ENCODE measurements at places on chromosomes 7 and 10.

- peak; percentile 72 for DNase-seq
Observed at GRCh38 chr7:29953726-29954347, 35.8 kb downstream of the SCRN1 start.

- no peak for DNase-seq
Observed at GRCh38 chr10:51604579-51604978, 94.8 kb downstream of the CSTF2T start.

DNA sequence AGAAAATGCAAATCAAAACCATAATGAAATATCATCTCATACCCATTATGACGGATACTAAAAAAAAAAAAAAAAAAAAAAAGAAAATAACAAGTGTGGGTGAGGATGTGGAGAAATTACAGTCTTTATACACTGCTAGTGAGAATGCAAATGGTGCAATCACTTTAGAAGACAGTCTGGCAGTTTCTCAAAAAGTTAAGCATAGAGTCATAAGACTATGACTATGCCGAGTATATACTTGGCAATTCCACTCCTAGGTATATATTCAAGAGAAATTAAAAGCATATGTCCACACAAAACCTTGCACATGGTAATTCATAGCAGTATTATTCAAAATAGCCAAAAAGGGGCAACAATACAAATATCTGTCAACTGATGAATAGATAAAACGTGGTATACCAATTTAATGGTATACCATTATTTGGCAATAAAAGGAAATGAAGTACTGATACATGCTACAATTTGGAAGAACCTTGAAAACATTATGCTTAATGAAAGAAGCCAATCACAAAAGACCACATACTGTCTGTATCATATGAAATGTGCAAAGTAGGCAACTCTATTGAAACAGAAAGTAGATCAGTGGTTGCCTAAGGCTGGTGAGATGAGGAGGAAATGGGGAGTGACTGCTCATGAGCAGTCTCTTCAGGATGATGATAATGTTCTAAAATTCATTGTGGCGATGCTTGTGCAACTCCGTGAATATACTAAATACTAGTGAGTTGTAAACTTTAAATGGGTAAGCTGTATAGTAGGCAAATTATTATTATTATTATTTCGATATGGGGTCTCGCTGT lies 90.1 kb upstream of the NANOS1 start:
- DNase-seq = peak; percentile 65

DNA sequence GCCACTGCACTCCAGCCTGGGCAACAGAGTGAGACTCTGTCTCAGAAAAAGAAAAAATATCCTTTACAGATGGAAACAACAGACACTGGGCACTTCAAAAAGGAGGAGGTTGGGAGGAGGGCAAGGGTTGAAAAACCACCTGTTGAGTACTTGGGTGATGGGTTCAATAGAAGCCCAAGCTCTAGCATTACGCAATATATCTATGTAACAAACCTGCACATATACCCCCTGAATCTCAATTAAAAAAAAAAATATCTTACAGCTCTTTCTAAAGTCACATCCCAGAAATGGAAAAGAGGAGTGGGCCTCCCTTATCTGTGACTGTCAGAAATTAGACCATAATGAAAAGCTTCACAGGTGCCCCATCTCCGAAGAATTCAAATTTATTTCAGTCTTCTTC lies 12.1 kb downstream of the VIM start:
- DNase-seq = peak; percentile 27

DNA sequence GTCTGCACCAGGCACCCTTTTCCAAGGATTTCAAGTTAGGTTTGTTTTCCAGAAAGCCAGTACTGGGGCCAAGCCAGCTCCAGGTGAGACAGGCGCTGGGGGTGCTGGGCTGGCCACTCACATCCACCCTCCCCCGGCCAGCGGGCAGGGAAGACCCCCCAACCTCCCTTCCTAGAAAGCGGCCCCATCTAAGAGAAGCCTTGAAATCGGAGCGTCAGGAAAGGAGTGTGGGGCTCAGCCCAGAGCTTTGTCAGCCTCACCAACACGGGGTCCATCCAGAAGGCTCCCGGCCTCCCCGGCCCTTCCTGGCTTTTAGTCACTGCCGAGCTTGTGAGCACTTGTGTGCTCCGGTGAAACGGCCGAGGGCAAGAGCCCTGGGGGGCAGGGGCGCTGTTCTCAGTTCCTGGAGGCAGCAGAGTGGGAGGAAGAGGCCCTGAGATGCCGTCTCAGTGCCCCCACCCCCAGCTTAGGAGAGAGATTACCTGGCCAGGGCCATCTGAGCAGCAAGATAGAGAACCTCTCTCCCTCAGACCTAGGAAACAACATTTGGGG lies 39.6 kb downstream of the PDGFA start:
- DNase-seq = no peak

DNA sequence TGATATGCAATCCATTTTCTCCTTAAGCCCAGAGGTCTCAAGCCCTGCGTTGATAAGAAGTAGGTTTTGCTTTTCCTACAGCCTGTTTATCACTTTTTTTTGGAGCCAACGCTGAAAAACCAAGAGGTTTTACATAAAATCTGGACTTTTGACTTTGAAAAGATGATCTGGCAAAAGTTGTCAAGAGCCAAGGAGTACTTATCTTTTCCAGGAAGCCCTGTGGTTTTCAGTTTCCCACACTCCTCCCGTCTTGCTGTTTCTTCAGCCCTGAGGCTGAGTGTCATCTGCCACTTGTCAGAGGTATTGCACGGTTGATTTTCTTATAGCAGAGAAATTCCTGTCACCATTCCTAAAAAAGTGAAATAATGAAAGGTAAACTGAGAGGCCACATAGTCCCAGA lies 108.7 kb downstream of the TYW1 start:
- DNase-seq = peak; percentile 1

- DNase-seq = no peak
Observed at GRCh38 chr7:156496865-156497264, 143.7 kb upstream of the RNF32 start.

- no peak for DNase-seq
Observed at GRCh38 chr10:4219901-4220300, 434.9 kb upstream of the KLF6 start.

GRCh38 chr10:63206576-63206975 lies 73.4 kb downstream of the NRBF2 start:
- DNase-seq = no peak

- no peak for DNase-seq
Observed at GRCh38 chr7:100152404-100152803, 3.7 kb downstream of the LAMTOR4 start.

DNA sequence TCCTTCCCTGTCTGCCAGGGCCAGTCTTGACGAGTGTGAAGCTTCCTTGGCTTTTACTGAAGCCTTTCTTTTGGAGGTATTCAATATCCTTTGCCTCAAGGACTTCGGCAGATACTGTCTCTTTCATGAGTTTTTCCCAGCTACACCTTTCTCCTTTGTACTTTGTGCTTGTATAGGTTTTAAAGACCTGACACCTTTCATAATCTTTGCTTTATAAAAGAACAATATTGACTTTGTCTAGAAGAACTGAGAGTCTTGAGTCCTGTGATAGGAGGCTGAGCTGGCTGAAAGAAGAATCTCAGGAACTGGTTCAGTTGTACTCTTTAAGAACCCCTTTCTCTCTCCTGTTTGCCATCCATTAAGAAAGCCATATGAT lies 41.3 kb upstream of the CC2D2B start:
- DNase-seq = no peak

- no peak for DNase-seq
Observed at GRCh38 chr7:156578978-156579430, 61.6 kb upstream of the RNF32 start.

DNA sequence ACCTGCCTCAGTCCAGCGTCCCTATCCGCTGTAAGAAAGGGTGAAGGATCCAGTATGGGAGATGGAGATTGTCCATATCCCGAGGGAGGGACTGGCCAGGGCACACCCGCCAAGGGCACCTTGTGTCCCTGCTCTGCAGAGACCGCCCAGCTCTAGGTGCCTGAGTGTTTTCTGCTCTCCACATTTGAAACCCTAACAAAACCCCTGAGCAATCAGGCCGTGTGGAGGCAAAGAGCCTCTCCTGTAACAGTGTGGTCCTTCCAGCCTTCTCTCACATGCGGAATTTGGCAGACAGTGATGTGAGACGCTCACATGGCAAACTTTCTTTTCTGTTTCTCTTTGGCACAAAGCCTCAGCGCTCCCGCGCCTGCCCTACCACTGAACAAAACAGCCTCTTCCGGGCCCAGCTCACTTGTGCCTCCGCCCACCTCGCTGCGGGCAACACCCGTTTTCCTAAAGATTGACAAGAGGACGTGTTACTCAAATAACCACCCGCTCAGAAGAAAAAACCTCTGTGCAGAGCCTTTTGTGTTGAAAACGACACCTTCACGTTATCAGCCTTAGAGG lies 514.8 kb downstream of the DNAJB6 start:
- no peak for DNase-seq

- no peak for DNase-seq
Observed at GRCh38 chr7:110944966-110945644, 145.8 kb upstream of the LRRN3 start.

DNA sequence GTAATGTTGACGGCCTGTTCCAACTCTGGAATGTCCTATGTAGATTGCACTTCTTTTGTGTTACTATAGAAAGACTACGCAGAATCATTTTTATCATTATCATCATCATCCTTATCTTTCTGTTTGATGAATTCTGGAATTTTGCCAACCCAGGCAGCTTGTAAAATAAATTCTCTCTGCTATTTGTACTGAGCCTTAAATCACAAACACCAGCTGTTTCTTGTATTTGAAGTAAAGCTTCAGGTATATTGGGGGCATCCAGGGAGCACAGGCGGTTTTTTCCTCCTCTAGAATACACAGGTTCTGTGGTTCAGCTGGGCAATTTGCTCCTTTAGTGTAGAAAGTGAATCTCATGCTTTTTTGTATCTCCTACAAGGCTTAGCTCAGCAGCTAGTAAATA lies 14.9 kb upstream of the CPA5 start:
- DNase-seq = no peak

DNA sequence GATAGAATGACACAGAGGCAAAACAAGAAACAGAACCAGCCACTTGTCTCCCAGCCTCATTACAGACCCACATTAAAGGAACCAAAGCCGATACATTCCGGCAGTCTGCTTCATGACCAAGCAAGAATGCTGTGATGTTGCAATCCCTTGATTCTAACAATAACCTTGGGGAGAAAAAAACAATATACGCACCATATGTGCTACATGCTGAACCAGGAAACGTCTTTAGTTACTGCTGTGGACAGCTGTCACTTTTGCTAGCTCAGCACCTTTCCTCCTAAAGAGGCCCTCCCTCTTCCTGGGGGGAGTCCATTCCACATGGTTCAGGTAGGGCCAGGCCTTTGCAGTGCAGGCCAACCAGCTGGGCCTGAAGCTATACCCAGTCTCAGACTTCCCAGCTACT lies 79.1 kb downstream of the PRTFDC1 start:
- DNase-seq = peak; percentile 97

- DNase-seq = no peak
Observed at GRCh38 chr10:105973360-105973759, 1191.1 kb downstream of the SORCS1 start.

DNA sequence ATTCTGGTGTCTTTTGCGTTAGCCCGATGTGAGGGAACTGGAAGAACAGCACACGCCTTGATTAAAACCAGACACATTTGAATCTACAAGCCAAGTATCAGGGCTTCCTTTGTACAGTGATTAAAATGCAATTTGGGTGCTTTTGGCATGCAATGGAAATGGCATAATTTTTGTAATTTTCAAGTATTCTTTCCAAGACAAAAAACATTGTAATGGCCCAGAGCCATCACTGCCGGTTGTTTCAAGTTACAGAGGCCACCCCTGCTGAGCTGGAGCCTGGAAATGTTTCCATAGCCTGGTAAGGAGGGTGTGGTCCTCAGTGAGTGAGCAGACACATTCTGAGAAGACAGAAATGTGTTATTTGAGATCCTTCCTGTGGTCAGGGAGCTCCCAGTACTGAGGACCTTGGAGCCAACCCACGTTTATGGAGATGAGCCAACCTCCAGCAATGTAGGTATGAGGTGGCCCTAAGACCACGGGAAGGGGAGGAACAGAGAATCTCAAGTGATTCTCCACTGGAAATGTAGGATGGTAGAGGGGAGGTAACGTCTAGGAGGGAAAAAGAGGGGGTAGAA lies 20.9 kb downstream of the TEX36 start:
- peak; percentile 96 for DNase-seq

GRCh38 chr7:83793558-83793957 lies 144.6 kb upstream of the SEMA3E start:
- DNase-seq = no peak

DNA sequence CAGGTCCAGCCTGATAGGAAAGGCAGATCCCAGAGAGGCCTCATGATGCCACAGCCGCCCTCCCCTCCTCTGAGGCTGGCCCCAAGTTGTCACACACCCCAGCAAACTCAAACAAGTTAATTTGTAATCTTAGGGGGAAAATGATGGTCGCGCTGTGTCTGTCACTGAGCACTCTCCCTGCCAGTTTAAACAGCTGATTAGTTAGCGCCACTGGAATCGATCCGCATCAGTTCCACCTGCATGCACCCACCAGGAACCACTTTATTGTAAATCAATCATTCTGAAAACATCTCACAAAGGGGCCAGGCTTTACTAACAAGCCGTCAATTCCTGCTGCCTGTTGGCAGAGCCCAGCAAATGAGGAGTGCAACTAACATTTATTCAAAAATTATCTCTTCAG lies 870.9 kb downstream of the KCNMA1 start:
- DNase-seq = no peak

DNA sequence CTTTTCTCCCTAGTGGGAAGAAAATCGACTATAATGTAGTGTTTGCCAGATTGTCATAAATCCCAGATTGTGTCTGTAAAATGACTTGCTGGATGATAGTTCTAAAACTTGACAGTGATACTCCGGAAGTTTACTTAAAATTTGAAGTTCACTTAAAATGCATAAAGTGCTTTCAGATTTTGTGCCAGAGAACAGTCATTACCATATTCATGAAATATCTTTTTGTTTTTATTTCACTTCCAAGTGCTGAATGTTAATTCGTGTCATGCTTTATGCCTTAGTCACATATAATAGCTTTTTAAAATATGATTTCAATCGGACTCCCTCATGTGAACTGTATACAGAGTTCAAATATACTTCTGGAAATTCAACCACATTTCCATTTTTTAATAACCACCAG lies 30.4 kb downstream of the PRPF18 start:
- no peak for DNase-seq

- DNase-seq = no peak
Observed at GRCh38 chr10:44854693-44855350, 56.3 kb upstream of the TMEM72 start.

GRCh38 chr7:1526271-1526754 lies 4.2 kb upstream of the MAFK start:
- no peak for DNase-seq
